ENCODE measurements at places on chromosomes 7 and 10. TPM values are rescaled to one million over a fixed set of nuclear protein-coding genes. Genes with fewer than 3 reads are reported as not detected.

The PON1 gene
- not detected for total RNA-seq

The COG5 gene
- 29.8 TPM for total RNA-seq

The DLX6 gene
- not detected for total RNA-seq

The GATA3 gene
- 0.26 TPM for total RNA-seq

The PTN gene
- 34.1 TPM for total RNA-seq

The CEP55 gene
- 8.3 TPM for total RNA-seq

The LRRC61 gene
- total RNA-seq, result 11.8 TPM

The ANKRD30A gene
- not detected for total RNA-seq

The RBP4 gene
- total RNA-seq, result not detected

The LZTS2 gene
- total RNA-seq, result 74.2 TPM

The OR6V1 gene
- not detected for total RNA-seq

The ERVW-1 gene
- total RNA-seq, result not detected

The RAB18 gene
- total RNA-seq, result 29.1 TPM

The ATRNL1 gene
- total RNA-seq, result 0.56 TPM

The CRTAC1 gene
- not detected for total RNA-seq

The MYOF gene
- 103 TPM for total RNA-seq

The GRID1 gene
- total RNA-seq, result 0.16 TPM

The PAX4 gene
- total RNA-seq, result not detected

The NUP205 gene
- 51.5 TPM for total RNA-seq

The WAC gene
- 48.7 TPM for total RNA-seq

The WDFY4 gene
- total RNA-seq, result not detected

The TAS2R60 gene
- total RNA-seq, result not detected

The PIP gene
- not detected for total RNA-seq

The SHH gene
- total RNA-seq, result 0.52 TPM

The MLXIPL gene
- not detected for total RNA-seq

The GPR15LG gene
- total RNA-seq, result not detected

The COL26A1 gene
- total RNA-seq, result 1.4 TPM

The SH2D4B gene
- not detected for total RNA-seq

The PNLIP gene
- total RNA-seq, result not detected

The FAM241B gene
- not detected for total RNA-seq

The SLC39A12 gene
- total RNA-seq, result not detected

The EGFR gene
- 50.1 TPM for total RNA-seq

The HOXA6 gene
- total RNA-seq, result 15.0 TPM

The GSTO2 gene
- 18.4 TPM for total RNA-seq

The COL28A1 gene
- total RNA-seq, result not detected
